ENCODE measurements at places on chromosomes 13 and 19.

DNA sequence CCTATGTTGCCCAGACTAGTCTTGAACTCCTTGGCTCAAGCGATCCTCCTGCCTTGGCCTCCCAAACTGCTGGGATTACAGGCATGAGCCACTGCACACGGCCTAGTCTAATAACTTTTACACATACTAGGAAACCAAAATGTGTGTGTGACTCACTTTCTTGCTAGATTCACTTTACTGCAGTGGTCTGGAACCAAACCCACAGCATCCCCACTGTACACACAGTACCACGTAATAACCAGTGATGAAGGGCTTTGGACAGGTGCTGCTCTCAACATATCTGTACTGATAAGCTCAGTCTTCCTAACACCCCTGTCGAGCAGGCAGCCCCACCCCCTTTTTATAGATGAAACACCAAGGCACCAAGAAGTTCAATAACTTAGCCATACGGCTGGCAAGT is 5.1 kb downstream of the DNMT1 start:
- no peak for DNase-seq

DNA sequence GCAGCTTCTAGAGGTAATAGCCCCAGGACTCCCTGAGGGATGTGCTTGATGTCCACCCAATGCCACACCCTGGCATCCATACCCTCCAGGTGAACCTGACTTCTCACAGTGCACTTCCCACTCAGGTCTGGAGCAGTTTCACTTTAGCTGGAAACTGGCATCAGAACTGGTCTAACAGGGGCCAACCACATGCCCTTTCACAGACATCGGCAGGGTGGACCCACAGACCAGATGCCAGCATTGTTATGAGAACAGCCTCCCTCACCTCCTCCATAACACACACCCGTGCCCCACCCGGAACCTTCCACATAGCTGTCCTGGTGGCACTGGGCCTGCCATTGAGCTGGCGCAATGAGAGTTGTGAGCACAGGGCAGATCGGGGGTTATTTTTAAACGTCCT is 77.4 kb upstream of the GPR12 start:
- no peak for DNase-seq

- no peak for DNase-seq
Measured at GRCh38 chr19:42158926-42159325, 26.7 kb upstream of the POU2F2 start.

GRCh38 chr13:57739543-57740190 is 108.1 kb downstream of the PCDH17 start:
- no peak for DNase-seq

DNA sequence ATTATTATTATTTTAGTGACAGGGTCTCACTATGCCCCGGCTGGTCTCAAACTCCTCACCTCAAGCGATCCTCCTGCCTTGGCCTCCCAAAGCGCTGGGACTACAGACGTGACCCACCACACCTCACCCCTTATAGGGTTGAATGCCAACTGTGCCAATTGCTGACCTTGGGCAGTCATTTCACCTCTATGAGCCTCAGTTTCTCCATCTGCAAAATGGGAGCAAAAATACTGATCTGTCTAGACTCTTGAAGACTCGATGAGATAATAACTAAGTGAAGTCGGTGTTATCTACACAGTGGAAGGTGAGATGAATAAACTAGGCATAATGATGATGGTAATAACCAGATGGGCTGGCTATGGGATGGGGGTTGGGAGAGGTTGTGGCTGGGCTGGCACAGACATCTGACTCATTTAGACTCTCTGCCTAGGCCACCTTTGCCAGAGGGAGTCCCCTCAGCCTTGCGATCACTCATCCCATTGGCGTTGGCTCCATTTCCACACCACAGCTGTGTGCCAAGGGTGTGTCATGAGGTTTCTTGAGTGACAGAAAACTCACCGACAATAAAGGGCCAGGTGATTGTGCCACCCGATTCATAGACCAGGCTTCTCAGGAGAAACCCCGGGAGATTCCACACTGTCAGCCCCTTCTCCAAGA is at the start of gene CASP14:
CASP14 (plus strand) TSS at position 596 of the 657 bp plus-strand sequence. CDS start 2,772 bp downstream, outside the sequence.
- no peak for DNase-seq

DNA sequence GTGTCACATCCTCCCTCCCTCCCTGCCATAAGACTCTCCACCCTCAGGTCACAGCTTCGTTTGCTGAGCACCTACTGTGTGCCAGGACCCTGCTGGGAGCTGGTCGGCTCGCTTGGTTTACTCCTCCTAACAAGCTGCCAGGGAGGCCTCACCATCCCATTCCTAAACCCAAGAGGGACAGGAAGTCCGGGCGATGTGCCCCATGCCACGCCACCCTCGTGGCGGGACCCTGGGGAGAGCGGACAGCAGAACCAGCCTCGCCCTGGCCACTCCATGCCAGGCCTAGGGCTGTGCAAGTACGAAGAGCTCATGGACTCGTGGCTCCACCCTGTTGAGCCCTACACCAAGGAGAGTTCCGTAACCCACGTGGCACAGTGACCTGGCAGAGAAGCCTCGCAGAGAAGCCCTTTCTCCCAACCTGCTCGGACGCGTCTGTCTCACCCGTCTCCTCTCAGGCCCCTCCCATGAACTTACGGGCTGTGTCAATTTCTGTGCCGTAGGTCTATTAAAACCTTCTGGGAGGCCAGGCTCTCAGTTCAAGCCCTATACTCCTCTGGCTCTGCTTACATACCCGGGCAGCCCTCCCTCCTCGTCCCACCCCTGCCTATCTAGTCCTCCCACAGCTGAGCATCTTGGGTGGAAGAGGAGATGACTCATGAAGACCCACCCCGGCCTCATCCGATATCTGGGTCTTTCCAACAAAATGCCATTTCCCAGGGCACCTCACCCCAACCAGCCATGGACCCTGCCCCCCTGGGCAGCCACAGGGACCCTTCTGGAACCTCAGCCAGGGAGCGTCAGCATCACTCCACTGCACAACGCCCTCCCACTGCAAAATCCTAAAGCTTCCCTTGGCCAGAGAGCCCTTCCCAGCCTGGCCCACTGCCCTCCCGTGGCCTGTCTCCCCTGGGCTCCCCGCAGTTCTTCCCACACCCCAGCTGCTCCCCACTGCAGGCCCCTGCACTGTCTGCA is 2.6 kb downstream of the UBXN6 start:
- DNase-seq = no peak

GRCh38 chr13:64534302-64534701 is 2695.8 kb downstream of the PCDH9 start:
- no peak for DNase-seq

DNA sequence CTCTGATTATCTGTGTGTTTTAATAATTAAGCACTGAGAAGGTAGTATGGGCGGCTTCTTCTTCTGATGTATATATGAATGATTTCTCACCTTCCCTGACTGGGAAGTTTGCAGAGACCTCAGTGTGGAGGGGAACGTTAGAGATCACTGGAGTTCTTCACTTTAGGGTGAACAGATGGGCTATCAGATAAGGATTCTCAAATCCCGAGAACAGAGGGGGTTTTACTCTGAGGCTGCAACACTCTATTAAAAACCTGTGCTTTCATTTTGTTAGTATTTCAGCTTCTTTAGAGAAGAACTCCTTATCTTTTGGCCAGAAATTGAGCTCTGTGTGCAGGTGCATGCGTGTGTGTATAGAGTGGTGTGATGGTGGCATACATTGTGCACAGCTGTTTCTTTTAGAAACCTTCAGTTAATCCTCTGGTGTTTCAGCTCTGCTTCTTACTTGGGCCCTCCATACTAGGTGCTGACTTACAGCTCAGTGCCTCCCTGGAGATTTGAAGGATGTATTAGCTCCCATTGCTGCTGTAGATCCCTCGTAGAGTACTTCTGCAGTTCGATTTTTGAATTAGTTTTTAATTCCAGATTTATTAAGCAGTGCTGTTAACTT is 45.3 kb upstream of the PCDH9 start:
- DNase-seq = no peak

DNA sequence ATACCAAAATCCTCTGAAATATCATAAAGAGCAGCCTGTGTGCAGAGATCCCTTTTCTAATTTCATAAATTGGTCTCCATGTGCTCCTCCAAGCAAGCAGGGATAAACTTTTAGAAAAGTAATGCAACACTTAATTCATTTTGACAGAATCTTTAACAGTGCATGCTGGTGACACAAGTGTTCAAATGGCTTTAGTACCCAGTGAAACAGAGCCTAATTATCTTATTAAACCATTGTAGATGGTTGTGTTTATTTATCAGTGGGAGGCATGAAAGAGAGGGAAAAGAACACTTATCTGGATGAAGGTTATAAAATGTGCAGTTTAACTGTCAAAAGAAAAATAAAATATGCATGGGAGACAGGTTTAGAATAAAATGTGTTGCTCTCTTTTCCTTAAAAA is 945.0 kb upstream of the PCDH20 start:
- DNase-seq = no peak

- DNase-seq = no peak
Measured at GRCh38 chr19:1223018-1223855, 14.6 kb downstream of the CBARP start.

DNA sequence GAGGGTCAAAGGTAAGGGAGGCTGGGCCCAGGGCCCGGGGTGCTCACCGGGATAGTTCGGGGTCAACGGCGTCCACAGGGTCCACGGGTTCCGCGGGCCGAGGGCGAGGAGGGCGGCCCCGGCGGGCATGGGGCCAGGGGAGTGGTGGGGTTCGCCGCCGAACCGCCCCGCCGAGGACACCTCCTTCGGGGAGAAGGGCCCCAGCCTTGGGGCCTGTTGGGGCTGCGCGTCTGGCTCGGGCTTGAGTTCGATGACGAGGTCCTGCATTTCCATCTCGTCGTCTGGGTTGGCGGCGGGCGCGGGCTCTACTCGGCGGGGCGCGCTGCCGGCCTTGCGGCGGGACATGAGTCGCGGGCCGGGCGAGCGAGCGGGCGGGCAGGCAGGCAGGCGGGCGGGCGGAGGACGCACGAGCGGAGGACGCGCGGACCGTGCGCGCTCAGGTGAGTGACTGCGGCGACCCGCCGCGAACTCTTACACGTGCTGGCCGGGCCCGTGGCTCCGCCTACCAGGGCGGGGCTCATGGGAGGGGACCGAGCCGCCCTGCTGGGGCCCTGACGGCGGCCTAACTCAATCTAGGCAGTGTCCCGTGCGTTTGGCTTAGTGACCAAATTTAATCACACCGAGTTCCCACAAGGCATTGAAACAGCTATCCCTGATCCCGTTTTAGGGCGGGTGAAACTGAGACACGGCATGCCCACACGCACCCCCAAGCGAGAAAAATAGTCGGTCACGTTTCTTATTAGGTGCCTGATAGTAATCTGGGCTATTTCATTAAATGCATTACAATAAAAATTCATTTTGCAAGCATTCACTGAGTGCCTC is at the start of gene ZNF296:
ZNF296 (minus strand) TSS at position 450 of the 822 bp plus-strand sequence; CDS start at position 345, 105 bp downstream.
- DNase-seq = peak; percentile 77

DNA sequence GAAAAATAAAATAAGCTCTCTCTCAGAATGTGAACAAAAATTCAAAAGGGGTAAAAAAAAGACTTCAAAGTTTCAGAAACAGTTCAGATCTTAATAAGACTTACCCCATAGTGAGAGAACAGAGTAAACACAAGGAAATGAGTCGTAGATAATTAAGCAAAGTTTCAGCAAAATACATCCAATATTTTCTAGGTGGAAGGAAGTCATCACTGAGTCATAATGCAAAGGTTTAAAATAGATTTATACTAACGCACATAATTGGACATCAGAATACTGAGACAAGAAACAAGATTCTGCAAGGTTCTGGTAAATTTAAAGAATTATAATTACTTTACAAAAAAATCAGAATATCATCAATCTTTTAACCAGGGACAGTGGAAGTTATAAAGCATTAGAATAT is 1370.7 kb upstream of the ATXN8OS start:
- no peak for DNase-seq

DNA sequence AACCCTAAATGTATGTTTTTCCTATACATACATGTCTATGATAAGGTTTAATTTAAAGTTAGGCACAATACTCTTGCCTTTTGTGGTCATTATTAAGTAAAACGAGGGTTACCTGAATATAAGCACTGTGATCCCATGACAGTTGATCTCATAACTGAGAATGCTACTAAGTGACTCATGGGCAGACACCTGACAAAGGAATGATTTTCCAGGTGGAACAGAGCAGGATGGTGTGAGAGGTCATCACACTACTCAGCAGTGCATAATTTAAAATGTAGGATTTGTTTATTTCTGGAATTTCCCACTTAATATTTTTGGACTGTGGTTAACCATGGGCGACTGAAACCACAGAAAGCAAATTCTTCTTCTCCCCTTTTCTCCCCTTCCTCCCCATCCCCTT is 178.9 kb downstream of the UGGT2 start:
- no peak for DNase-seq

DNA sequence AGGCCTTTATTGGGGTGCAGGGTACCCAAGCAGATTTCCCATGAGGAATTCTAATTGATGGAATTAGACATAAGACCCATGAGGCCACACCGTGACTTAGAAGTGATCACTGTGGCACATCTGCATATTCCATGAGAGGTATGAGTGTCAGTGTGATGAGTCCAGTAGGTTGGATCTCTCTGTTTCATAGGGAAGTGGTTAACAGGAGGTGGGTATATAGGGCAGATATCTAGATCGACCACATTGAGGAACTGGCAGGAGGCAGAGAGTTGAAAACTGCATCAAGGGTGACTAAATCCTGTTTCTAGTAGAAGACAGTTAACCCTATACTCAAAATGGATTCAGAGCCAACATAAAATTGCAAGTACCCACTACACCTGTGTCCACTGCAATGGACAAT is 68.6 kb upstream of the MIR17HG start:
- no peak for DNase-seq

DNA sequence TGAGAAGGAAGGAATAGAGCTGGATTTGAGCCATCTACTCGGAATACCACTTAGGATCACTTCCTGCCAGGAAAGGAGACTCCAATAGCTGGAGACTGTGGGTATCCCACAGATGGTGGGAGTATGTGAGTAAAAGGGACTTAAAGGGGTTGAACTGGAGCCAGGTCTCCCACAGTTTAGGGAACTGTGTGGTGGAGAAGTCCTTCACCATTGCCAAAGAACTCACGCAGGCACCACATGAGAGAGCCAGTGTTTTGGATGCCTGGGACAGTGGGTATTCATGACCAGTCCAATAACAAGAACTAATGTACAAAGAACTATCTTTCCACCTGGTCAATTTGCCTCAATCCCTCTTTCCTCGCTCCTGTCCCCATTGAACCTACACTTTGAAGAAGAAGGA is 24.4 kb upstream of the MYCBP2 start:
- DNase-seq = no peak

DNA sequence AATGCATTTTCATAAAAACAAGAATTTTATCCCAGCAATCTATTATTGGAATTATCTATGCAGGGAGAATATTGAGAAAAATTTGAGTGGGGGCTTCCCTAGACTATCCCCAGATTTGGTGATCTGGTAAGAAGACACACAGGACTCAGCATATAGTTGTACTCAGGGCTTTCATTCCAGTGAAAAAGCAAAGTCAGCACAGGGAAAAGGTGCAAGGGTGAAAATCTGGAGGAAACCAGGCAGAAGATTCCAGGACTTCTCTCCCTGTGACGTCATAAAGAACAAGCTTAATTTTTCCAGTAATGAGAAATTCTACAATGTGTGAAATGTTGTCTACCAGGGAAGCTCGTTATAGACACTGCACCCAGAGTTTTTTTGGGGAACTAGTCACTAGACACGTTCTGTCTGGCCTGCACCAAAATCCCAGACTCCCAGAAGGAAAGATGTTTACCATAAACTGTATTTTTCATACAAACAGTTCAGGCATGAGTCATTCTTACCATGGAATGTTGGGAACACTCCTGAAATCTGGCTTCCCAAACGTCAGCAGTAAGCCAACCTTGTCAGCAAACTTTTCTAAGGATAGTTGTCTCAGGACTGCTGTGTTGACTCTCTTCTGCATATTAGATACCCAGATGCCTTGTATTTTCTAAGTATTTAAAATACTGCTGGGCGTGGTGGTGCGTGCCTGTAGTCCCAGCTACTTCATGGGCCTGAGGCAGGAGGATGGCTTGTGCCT is 107.4 kb downstream of the DNAJC3 start:
- no peak for DNase-seq

GRCh38 chr13:34006011-34006410 is 188.1 kb downstream of the RFC3 start:
- DNase-seq = no peak

Data from activated effector memory CD4-positive, alpha-beta T cell treated with Interleukin-2 at 50 U/mL for 16 hours (primary cell).